Naive thymus-derived CD8-positive, alpha-beta T cell (primary cell): ENCODE measurements at places on chromosomes 7 and 10. TPM values are rescaled to one million over a fixed set of nuclear protein-coding genes. Genes with fewer than 3 reads are reported as not detected.

GRCh38 chr7:156034397-156034796, 222.1 kb upstream of the SHH start:
- no peak for DNase-seq

DNA sequence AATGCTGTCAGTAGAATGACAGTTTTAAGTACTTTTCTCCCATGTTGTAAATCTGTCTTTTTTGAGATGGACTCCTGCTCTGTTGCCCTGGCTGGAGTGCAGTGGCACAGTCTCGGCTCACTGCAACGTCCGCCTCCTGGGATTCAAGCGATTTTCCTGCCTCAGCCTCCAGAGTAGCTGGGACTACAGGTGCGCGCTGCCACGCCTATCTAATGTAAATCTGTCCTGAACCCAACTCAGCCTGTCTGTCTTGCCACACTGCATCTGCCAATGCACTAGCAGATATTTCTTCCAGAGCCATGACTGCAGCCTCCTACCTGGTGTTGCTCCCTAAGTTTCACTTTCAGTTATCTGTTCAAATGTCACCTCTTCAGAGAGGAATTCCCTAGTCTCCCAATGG, 264.1 kb downstream of the PHF14 start:
- no peak for DNase-seq

DNA sequence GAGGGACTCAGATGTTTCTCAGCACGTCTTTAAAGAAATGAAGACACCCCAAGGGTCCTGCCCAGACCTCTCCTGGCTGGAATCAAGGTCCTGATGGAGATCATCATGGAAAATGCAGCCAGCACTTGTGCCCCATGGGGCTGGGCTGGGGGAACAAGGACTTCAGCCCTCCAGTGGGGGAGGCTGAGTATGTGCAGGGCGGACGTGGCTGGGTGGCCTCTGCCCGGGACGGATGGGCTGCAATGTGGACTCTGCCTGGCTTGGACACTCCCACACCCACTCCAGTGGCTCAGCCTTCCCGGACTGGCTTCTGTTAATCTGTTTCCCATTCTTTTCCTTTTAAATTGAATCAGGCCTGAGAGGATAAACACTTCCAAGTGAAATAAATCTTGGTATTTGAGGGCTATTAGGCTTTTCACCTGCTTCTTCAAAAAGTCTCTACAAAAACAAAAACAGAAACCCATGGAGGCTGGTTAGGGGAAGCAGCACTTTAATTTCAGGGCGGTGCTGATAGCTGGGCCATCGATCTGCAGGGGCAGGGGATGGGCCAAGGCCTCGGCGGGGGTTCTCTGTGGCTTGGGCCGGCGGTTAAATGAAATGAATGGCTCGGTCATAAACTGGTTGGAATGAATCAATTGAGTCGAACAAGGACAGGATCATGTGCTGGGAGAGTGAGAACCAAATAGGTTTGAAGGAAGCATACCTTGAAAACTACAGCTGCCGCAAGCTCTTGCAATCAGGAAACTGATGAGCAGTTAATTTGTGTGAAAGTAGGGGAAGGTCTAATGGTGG, 51.4 kb downstream of the ADARB2 start:
- DNase-seq, result no peak

GRCh38 chr7:32415519-32415918, 74.7 kb downstream of the LSM5 start:
- DNase-seq, result no peak

Gene BRAT1
- total RNA-seq, result 32.4 TPM

Gene GPR85
- total RNA-seq, result not detected

Gene TFEC
- total RNA-seq, result 0.83 TPM

DNA sequence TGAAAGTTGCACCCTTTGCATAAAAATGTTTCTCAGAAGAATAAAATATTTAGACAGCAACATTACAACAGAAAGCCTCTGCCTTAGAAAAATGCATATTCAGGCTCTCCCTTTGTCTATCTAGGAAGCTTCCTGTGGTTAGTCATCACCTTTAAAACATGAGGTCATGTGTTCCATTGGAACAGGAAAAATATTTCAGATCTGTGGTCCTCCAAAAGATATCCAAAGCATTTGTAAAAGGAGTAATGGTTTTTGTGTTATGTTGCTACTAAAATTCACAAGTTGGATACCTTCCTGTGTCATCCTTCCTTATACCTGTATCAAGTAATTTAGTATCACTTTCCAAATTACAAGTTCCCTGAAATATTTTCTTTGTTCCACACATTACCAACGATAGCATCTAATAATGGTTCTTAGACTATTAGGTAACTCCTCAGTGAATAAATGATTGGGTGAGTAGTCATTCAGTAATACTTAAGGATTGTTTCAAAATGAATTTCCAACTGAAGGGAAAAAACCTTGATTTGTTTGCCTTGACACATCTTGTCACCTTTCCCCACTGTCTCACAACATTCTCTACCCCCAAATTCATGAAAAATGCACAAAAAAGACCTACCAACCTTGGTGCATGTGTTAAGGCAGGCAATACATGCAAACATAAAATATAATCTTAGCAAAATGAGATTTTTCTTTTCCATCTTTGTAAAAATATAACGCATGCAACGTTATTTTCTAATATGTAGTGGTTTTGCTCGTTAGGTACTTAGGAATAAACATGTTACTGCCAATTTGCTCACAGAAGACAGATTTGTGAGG, 19.7 kb upstream of the RHOBTB1 start:
- no peak for DNase-seq

GRCh38 chr7:17421941-17422340, 123.5 kb downstream of the AHR start:
- no peak for DNase-seq

GRCh38 chr7:17844514-17845196, 95.6 kb downstream of the SNX13 start:
- no peak for DNase-seq

- DNase-seq, result no peak
Measured at GRCh38 chr7:129351320-129351719, 82.9 kb upstream of the STRIP2 start.

Gene CYP3A7
- not detected for total RNA-seq

DNA sequence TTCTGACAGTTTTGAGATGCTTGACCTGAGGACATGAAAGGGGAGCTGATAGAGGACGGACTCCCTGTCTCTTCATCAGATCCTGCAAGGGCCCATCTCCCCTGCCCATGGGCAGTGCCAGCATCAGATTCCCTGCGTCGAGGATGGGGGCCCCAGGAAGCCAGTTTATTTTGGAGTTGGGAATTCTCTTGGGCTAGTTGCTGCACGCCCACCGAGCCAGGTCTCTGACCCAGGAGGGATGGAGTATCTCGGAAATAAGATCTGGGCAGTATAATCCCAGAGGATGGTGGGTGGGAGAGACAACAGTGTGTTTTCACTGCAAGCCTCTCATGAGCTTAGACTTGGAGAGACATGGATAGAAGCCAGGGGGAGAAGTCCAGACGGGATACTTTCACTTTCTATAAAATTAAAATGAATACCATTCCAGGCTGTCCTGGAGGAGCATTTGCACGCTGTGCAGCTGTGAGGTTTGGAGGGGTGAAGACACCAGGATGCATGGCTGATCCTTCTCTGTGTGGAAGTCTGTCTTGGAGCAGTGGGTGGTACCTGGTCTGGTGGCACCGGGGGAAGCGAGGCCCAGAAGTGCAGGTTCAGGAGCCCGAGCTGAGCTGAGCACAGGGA, 25.8 kb downstream of the DOCK1 start:
- DNase-seq, result no peak

DNA sequence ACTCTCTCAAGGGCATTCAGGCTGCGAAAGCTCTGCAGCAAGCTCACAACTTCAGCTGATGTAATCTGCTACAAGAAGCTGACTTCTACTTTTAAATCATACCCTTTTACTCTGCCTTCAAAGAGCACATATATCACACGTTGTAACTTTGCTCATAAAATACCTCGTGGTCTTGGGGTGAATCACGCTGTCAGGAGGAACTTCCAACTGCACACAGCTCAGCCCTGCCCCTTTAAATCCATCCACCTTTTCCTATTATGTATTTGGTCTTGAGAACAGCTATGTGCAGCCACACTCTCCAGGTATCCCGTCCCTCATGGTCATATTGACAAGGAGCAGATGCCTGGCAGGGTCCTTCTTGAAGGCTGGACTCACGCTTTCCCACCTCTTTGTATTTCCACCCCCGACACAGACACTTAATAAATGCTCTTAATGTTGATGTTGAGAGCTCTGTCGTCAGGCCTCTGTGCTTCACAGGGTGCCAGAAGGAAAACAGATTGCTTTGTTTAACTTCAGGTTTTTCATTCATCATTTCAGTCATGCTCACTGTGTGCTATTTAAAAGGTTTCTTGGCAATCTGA, 47.6 kb downstream of the ICA1 start:
- no peak for DNase-seq

DNA sequence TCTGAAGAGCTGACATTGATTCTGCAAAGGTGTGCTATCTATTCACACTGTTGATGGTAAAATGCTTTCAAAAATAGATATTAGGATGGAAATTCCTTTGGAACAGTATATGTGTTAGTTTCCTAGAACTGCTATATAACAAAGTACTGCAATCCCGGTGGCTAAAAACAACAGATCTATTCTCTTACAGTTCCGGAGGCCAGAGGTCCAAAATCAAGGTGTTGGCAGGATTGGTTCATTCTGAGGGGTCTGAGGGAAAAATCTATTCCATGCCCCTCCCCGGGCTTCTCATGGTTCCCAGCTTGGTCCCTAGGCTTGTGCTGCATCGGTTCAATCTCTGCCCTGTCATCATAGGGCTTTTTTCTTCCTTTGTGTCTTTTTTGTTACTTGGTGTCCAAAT, 79.9 kb downstream of the ADD3 start:
- no peak for DNase-seq

DNA sequence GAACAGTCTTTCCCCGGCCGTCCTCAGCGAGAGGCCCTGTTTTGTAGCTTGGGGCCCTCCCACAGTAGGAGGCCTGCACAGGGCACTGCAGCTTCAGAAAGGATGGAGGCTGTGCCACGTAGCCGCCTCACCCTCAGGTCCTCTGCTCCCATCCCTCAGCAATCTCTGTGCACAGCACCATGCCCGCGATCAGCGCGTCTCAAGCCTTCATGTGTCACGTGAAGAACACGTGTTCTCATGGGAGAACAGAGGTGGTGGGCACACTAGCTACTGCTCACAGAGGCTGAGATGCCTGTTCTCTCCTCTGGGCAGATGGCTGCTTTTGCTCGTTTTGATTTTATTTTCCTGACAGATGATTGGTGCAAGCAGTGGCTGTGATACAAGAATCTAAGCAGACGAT, 8.5 kb upstream of the SHH start:
- DNase-seq, result no peak

DNA sequence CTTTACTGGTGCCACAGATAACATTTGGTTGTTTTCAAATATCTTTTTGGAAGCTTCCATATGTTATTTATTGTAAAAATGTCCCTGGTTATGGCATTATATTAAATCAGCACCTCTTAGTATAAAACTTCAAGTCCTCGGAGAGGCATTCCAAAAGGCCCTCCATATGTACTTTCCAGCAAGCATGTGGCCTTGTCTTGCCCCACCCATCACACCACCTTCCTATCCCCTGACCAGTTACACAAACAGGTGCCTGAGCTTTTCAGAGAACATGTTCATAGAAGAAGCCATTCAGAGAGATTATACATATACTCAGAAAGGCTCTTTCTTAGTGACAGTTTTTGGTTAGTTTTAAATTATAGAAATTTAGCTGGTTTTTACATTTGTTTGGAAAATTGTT, 92.4 kb upstream of the PRKG1 start:
- DNase-seq, result no peak

- DNase-seq, result no peak
Measured at GRCh38 chr10:75101416-75102251, 9.8 kb upstream of the SAMD8 start.

DNA sequence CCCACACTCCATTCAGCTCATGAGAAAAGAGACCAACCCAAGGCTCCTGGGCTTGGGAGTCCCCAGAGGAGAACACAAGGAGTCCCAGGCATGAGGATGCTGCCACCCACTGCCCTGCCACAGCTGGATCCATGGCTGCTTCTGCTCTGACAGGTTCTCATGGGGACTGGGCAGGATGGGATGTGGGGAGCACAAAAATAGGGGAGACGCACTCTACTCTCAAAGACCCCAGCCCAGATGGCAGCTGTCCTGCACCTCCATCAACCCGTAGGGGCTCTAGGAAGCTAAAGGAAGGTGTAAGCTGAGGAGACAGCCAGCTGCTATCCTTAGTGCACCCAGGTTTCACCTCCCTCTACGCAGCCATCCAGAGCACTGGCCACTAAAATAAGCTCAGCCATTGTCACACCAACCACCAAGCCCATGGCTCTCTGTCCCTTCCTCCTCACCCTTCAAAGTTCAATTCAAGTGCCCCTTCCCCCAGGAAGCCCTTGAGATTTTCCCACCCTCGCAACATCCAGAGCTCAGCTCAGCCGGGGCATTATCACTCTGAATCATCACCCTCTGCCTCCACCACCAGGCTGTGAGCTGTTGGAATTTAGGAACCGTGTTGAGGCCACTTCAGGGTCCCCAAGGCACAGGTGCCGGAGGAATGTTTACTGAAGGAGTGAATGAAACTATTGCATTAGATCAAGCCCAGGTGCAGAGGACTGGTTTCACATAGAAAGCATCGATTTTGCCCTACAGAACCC, 142.1 kb downstream of the GRID1 start:
- DNase-seq, result no peak

DNA sequence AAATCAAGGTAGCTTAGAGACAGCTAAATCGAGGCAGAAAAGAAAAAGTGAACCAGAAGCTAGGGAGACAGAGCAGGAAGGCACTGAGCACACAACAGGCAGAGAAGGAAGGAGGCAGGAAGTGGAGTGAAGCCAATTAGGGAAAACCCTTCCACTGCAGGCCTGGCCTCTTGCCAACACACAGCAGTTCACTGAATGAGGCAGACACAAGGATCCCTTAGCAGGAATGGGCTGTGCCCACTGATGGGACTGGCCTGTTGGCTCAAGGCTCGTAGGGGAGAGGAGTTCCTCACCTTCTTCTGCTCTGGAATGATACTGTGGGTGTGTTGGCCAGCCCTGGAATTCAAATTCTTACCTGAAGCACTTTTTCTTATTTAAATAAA, 220.3 kb upstream of the STK17A start:
- no peak for DNase-seq

DNA sequence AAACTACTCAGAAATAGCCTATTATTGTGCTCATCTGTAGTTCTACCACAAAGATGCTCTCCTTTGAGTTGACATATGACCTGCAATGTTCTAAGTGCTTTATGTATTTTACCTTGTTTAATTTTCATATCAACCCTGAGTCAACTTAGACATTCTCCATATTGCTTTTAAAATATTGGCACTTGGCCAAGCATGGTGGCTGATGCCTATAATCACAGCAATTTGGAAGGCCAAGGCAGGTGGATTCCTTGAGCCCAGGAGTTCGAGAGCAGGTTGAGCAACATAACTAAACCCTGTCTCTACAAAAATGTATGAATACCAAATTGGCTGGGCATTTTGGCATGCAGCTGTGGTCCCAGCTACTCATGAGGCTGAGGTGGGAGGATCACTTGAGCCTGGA, 50.6 kb downstream of the PRKG1 start:
- DNase-seq, result no peak

Gene ST8SIA6
- not detected for total RNA-seq

DNA sequence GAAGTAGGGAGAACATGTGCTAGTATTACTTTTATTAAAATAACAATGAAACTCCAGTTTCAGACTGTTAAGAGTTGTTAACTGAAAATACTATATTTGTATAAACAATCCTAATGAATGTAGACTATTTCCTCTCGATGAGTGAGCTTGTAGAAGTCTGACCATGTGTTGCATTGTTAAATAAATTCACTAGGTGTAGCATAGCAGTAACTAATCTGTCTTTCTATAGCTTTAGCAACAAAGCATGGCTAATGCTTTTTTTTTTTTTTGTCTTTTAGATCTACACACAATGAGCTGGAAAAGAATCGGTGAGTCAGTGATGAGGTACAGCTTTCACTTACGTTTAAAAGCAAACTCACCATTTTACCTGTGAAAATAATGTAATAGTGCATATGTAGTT, 37.1 kb downstream of the MXI1 start:
- no peak for DNase-seq
